ENCODE measurements at places on chromosomes 7 and 10.

- DNase-seq = no peak
Measured at GRCh38 chr7:74012842-74013249, 15.1 kb upstream of the ELN start.

DNA sequence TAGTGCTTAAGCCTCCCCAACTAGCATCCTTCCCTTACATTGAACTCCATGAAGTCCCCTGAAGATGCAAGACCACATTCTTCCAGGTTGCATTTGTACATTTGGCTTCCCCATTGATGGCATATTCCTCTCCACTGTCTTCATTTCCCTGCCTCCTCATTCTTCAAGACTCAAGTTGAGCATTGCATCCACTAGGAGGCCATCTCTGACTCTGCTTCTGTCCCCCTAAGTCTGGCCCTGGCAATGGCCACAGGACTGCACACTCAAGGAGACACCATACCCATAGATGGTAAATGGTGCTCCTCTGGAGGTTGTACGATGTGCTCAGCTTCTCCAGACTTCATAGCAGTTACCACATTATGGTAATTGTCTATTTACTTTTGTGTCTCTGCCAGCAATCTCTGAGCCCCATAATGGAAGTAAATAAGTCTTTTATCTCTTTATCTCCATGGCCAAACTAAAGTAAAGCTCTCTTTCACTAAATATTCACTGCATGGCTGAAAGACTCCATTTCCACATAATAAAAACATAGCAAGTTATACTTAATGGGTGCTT, 112.6 kb downstream of the PTPRZ1 start:
- DNase-seq = no peak

DNA sequence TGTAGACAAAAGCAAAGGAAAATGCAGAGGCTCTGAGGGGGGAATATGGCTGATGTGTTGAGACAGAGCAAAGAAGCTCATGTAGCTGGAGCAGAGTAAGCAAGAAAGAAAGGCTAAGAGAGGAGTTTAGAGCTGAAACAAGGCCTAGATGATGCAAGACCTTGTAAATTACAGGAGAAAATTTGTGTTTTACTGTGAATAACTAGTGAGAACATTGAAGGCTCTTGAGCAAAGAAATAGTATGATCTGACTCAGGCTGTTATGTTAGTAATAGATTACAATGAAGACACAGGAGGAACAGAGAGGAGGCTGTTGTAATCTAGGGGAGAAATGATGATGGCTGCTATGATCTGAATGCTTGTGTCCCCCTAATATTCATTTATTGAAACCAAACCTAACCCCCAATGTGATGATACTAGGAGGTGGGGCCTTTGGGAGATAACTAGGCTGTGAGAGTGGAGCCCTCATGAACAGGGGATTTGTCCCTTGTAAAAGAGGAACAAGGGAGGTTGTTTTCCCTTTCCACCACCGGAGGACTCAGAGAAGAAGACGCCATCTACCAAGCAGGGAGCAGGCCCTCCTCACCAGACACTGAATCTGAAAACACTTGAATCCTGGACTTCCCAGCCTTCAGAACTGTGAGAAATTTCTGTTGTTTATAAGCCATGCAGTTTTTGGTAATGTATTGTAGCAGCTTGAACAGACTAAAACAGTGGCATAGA, 394.9 kb downstream of the HTR7 start:
- no peak for DNase-seq

- DNase-seq = no peak
Measured at GRCh38 chr10:7520507-7521485, 110.0 kb upstream of the SFMBT2 start.

DNA sequence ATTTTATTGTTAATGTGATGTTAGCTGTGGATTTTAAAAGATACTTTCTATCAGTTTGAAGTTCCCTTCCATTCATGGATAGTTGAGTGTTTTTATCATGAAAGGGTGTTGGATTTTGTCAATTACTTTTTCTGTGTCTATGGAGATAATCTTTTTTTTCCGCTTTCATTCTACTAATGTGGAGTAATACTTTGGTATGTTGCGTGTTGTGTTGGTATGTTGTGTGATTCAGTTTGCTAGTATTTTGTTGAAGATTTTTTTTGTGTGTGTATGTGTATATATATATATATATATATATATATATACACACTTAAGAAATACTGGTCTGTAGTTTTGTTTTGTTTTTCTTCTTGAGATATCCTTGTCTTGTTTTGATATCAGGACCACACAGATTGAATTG, 100.3 kb downstream of the CCSER2 start:
- DNase-seq = no peak

GRCh38 chr10:49212076-49212475, 23.9 kb upstream of the TMEM273 start:
- no peak for DNase-seq

DNA sequence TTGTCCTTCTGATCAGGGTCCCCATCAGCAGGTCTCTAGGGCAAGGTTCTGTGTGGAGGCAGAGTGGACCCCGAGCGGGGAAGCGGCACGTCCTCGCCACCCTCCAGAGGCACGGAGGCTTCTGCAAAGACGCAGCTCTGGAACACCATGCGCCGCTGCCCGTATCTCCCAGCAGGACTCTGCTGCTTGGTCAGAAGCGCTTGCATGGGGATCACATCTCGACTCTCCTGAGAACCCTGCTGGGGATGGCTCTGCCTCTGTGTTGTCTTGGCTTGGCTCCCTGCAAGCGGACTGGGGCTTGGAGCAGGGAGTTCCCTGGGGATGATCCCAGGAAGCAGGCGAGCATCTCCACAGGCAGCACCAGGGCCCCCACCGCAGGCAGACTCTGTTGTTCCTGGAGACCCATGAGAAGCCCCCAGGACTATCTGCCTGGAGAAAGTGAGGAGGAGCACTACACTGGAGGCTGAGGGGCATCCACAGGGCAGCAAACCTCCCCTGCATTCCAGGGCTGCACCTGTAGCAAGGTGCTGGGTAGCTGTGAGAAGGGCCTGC, 520.5 kb downstream of the GLRX3 start:
- no peak for DNase-seq

- DNase-seq = peak; percentile 76
Measured at GRCh38 chr7:69598487-69599285, 411 bp downstream of the AUTS2 start.

- no peak for DNase-seq
Measured at GRCh38 chr7:38880035-38880434, 29.0 kb downstream of the VPS41 start.

GRCh38 chr7:144747936-144748335, 87.9 kb downstream of the TPK1 start:
- DNase-seq = no peak

GRCh38 chr10:127854769-127855590, 37.8 kb downstream of the CLRN3 start:
- DNase-seq = peak; percentile 52

- peak; percentile 44 for DNase-seq
Measured at GRCh38 chr7:3042861-3043489, 692 bp downstream of the CARD11 start.
